ENCODE measurements at places on chromosomes 2 and 18. TPM values are rescaled to one million over a fixed set of nuclear protein-coding genes. Genes with fewer than 3 reads are reported as not detected.

Gene BOLL
- not detected for total RNA-seq

Gene PDCD1
- 0.18 TPM for total RNA-seq

Gene SMYD1
- total RNA-seq: not detected

Gene ATAD2B
- total RNA-seq: 15.6 TPM

DNA sequence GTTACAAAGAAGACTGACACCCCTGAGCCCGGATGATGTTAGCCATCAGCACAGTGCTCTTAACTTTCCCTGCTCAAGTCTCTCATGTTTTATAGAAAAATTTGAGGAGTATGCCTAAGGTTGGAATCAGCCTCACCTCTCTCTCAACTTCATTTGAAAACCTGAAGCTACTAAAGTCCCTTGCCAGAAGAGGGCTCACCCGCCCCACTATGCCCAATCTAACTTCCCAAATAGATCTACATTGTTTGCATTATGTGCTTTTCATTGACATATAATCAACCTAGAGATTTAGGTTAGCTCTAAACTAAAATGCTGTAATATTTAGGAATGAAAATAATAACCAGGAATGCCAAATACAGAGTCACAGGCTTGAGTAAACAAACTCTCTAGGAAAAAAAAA, 305.4 kb downstream of the NCKAP5 start:
- DNase-seq: no peak

DNA sequence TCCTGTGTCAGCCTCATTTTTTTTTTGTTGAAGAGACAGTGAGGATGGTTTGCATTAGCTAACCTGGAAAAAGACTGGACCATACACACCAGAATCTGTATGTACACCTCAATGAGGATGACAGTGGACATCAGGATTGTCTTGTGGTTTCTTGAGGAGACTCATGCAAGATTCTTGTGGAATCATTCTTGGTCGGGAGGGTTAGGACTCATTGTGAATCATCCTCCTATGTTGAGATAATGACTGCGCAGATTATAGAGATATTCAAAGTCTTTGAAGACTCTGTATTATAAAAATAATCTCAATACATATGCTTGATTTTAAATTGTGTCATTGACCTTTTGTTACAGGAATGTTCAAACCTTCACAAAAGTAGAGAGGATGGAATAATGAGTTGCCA, 49.1 kb upstream of the DOCK10 start:
- DNase-seq: no peak

GRCh38 chr18:56175330-56176001, 462.9 kb downstream of the TXNL1 start:
- DNase-seq: no peak

All from pancreas (tissue), 10 donors.